NCI-H1092 (cell line): ENCODE measurements at places on chromosomes 6 and 20.

- DNase-seq: peak; percentile 91
Observed at GRCh38 chr20:35539756-35540212, 2.1 kb upstream of the ERGIC3 start.

- DNase-seq: no peak
Observed at GRCh38 chr6:73079611-73079955, 145.7 kb downstream of the KHDC1L start.

DNA sequence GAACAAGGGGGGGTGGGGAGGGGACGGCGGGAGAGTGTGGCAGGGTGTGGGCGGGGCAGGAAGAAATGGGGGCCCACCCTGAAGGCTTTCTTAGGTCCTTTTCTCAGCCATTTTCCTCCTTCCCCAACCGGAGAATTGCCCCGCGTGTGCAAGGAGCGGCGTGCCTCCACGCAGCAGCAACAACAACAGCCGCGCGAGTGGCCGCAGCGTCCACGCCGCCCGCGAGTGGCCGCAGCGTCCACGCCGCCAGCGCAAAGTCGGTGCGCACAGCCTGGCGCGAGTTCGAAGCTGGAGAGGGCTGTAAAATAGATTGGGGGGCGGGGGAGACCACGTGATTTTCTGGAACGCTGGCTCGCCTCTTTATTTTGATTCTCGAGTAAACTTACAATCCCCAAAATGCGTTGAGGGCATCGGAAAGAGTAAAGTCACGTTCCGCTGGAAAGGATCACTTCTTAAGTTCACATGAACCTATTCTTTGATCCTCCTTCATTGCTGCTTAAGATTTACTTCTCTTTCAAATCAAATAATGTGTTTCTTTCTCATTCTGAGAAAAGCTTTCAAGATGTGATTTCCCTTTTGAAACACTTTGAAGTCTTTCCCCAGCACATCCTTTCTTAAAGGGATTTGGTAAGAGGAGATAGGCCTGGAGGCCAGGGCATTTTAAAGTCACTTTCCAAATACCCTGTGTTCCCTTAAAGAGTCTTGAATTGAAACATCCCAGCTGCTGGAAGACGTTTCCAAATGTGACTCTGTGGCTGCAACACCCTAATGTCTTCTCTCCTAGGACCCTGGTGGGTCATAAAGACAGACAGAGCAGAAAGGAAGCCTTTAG is 66.7 kb upstream of the ZNF217 start:
- DNase-seq: no peak

DNA sequence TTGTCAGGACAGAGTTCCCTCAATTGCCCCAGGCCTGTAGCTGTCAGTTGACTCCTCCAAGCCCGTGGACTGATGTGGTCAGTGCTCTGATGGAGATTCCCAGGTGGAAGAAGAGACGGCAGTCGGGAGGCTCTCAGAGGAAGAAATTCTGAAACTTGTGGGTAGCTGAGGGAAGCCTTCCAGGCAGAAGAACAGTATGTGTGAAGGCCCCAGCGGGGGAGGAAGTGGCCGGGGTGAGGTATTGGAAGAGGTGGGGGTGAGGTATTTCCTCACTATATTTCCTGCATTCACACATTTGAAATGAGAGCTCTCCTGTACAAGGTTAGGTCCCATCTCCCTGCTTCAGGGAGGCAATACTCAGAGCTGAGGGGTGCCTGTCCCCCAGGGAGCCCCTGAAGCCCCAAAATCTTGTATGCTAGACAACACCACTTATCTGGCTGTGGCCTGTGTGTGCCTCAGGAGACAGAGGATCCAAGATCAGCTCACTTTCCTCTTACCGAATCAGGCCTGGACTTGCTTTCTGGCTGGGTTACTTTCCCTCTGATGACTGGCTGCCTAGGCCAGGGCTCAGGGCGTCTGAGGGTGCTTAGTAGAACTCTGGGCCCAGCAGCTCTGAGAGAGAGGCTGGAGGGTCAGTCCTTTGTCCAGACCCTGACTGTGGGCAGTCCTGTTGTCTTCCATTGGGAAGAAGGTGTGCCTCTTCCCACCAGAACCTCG is 49.3 kb upstream of the MYL9 start:
- DNase-seq: no peak

DNA sequence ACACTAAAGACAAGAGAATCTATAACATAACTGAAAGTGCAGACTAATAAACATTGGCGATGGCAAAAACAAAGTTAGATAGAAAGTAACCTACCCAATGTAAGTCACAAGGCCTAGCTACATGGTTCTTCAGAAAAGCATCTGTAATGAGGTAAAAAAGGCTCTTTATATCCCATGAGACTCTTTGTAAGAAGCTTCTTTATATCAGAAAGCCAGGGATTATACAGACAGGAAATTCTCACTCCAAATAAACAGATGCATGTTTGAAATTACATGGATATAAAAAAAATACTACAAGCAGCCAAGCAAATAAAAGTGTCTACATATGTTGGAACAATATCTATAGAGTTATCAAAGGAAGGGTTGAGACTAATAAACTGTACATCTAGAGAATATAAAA is 284.9 kb upstream of the NRSN1 start:
- no peak for DNase-seq

- DNase-seq: peak; percentile 40
Observed at GRCh38 chr6:106223300-106223930, 102.1 kb downstream of the ATG5 start.

- DNase-seq: no peak
Observed at GRCh38 chr20:3764659-3765058, 2.9 kb downstream of the ADISSP start.
